ENCODE measurements at places on chromosomes 11 and 22.

DNA sequence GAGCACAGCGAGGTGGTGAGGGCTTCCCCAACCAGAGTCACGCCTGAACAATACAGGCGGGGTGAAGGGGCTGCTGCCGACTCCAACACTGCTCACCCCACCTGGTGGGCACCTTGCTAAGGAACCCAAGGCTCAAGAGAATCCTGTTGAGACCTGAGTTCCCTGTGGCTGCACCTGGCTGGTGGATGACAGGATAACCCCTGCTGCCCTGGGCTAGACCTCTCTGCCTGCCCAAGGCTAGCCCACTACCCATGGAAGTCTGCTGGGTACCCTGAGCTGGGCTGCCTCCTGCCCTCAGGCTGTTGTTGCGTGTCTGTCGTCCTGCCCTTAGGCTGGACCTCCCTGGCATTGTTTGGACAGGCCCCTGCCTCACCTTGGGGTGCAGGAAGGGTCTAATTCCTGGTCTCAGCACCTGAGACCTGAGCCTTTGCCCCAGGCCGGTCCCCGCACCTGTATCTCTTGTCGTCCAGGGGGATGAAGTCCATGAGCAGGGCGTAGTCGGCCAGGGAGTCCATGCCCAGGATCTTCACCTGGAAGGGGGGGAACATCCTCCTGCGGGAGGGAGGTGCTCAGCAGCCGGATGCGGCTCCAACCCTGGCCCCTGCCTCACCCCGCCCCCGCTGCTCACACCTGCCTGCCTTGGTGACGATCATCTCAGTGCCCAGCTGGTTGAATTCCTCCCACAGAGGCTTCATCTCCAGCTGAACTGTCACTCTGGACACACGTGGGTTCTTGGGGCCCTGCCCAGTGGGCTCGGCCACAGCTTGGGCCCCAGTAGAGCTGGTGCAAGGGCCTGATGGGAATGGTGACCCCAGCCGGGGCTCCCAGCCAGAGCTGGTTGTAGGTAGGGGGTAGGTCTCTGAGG is 4.9 kb upstream of the NUDT8 start:
- DNase-seq: no peak

DNA sequence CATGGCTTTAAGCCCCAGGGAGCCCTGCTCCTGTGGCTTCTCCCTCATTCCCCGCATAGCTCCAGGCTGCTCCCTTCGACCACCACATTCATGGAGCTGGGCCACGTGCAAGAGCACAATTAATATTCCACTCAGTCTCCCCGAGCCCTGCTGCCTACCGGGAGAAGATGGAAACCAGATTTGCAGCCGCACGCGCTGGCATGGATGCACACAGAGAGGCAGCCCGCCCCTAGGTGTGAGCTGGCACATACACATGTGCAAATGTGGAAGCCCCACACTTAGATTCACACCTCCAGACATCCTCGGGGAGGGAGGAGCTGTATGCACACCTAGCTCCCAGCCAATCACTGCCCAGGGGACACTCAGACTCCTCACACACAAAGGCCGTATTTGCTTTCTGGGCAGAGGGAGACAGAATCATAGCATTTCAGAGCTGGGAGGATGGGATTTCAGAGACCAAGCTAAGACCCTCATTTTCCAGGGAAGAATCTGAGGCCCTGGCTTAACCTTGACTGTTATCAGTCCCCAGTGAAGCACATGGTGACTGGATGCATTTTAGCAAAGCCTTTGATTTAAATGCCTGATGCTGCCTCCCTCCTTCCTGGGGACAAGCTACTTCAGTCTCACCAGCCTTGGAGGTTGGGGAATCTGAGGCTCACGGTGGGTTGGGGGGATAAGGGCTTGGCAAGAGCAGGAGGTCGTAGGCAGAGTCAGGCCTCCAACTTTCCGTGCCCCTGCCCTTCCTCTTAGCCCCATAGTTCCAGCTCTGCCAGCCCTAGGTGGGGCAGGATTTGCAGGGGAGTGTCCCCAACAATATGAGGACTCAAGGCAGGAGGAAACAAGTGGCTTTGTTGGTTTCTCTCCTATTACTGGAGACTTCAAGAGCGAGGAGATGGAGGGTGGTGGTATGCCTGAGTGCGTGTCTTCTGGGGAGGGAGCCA is 5.3 kb upstream of the CREB3L1 start:
- no peak for DNase-seq

- DNase-seq: no peak
These were observed 63.7 kb downstream of the SGSM3 start for GRCh38 chr22:40434106-40434505.

DNA sequence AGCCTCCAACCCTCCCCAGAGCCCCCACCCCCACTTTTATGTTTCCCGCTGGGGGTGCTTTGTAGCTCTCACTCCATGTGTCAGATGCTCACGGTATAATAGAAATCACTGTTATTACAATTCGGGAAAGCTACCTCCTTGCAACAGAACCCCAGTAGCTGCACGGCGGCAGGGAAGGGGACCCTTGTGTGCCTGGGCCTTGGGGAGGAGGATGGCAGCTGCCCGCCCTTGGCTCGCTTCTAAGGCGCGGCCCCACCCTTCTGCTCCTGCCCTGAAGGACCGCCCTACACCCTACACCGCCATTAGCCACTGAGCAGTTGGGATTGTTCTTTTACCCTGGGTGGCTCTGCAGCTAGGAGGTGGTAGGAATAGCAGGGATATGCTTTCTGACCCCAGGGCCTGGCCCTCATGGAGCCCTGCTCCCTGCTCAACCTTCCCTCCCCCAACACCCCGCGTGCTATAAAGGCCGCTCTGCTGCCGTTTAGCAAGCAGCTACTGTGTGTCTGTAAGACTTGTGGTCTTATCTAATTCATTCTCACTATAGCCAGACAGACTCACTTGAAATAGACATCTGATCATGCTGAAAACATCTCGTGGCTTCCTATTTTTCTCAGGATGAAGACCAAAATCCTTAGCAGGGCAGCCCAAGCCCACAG is 219.7 kb downstream of the CEP164 start:
- DNase-seq: no peak

GRCh38 chr11:69073469-69073868 is 24.7 kb downstream of the TPCN2 start:
- DNase-seq: no peak

GRCh38 chr11:124892146-124892545 is 5.5 kb downstream of the ROBO4 start:
- DNase-seq: no peak

DNA sequence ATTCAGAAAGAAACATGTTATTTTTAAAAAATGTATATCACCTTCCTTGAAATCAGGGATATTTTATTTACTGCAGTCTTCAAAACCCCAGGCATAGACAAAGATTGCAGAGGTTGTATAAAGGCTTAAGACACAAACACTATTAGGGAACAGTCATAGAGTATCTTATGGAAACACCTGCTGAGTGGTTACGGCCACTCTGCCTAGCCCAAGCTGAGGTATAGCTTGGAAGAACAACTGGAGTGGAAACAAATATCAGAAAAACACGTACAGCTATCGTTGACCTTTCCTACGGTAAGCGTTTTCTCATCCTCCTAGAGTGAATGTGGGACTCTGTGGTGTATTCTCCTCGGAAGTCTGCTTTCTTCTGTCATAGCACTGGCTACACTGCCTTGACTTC is 30.4 kb upstream of the LYVE1 start:
- DNase-seq: no peak

- DNase-seq: no peak
These were observed 6.7 kb downstream of the DSCAML1 start for GRCh38 chr11:117790279-117790678.

GRCh38 chr11:69499186-69499917 is 17.9 kb downstream of the LINC01488 start:
- no peak for DNase-seq
